ENCODE measurements at places on chromosomes 11 and 22.

GRCh38 chr11:69116671-69117070 lies 39.1 kb upstream of the SMIM38 start:
- no peak for DNase-seq

GRCh38 chr11:60985991-60986915 lies 14.8 kb downstream of the CD6 start:
- no peak for DNase-seq

- DNase-seq: no peak
Measured at GRCh38 chr11:83554876-83555275, 268.7 kb upstream of the CCDC90B start.

- DNase-seq: no peak
Measured at GRCh38 chr11:20025332-20025840, 134.9 kb downstream of the DBX1 start.

DNA sequence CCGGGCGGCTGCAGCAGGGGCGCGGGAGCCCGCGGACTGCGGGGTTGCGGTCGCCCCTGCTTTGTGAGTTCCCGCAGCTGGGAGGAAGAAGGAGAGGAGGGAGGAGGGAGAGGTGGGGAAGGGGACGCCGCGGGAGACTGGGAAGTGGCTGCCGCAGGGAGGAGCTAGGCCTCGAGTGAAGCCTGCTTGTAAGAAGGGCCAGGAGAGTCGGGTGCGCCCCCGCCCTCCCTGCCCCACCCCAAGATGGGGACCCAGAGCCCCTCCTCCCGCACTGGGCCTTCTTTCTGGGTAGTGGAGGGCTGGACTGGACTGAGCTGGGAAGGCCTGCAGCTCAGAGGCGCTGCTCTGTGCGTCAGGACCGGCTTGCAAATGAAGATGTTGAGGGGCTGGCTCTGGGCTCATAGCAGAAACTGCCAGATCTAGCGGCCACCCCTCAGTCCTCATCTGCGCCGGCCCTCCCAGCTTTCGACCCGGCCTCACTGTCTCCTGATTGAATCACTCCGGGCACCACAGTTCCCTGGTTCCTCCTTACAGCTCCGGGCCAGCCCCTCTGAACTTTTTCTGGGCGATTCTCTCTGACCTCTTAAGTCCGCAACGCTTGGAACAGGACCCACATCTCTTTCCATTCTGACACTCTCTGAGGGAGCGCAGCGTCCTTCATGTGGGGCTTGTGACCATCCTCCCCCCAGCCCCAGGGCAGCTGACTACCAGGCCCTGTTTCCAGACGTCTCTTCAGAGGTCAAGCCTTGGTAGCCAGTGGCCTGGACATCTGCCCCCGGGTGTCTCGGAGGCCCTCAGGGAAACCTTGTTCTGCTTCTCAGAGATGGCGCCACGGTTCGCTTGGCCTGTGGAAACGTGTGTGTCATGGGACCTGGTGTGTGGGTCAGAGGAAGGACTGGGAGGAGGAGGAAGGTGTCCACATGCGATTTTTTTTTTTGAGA lies 21.9 kb downstream of the SERPINH1 start:
- DNase-seq: peak; percentile 42

DNA sequence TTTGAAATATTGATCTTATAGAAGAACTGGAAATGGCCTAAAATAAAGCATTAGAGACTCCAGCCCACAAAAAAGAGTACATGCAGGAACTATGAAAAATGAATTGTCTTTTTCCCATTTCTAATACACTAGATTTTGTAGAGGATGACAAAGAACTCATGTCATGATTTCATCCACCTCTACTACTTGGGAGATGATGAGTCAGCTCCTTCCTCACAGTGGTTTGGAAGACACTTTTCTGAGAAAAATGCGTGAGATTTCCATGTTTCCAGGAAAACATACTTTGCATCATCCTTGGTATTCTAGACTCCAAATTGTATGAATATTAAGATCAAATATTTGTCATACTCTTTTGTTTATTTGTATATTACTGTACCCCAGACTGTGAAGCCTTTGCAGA lies 500.5 kb downstream of the FAM181B start:
- no peak for DNase-seq

DNA sequence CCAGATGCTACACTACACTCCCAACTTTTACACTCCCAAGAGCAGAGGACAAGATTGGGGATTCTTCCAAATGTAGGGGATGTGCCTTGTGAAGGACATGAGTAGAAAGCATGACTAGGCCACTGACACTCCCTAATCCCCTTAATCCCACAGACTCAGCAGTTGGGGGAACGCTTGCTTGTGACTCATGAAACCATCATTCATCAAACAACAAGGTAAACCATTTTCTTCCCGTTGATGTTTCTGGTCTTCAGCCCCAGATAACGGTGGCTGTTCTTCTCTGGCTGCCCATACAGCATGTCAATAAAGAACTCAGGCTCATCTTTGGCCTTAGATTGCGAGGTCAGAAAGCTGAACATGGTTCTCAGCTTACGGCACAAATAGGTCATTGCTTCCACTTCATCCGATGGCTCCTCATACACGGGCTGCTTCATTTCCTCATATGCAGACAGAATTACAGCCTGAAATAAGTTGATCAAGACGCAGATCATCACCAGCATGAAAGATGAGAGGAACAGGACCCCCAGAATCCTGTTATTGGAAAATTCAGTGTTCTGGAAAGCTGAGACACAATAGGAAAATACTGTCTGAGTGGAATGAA lies 6.4 kb upstream of the CDPF1 start:
- no peak for DNase-seq

GRCh38 chr11:1410366-1411291 lies 20.9 kb downstream of the BRSK2 start:
- no peak for DNase-seq

GRCh38 chr11:89125298-89125697 lies 52.4 kb upstream of the TYR start:
- DNase-seq: no peak

DNA sequence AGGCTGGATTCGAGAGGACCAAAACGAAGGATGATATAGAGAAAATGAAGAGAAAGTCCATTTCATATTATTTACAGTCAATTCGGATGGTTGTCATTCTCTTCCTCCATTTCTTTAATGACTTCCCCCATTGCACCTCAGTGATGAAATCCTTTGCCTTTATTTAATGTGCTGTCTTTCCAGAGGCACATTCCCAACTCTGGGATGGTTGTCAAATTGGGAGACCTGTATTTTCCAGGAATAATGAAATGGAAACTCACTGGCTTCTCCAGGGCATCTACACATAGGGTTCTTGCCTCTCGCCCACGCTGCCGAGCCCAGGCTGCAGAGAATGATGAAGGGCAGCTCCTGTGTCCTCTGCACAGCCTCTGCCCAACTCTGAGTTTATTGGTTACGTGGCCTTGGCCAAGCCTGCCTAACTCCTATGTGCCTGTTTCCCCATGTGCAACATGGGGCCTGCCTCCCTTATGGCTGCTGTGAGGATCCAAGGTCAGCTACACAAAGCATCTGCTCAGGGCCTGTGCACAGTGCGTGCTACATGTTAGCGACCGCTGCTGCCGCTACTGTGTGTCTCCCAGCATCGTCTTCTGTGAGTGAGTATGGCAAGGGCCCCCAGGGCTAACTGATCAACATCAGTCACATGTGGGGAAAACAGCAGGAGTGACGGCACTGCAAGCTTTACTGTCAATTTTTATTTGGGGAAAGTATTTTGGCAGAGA lies 81.5 kb upstream of the BID start:
- DNase-seq: no peak

- DNase-seq: peak; percentile 8
Measured at GRCh38 chr11:7672960-7673723, at the start of gene CYB5R2. Gene CYB5R2, minus strand, starts transcription at chr11:7673500. Its CDS starts 675 bp downstream, at chr11:7672825.

DNA sequence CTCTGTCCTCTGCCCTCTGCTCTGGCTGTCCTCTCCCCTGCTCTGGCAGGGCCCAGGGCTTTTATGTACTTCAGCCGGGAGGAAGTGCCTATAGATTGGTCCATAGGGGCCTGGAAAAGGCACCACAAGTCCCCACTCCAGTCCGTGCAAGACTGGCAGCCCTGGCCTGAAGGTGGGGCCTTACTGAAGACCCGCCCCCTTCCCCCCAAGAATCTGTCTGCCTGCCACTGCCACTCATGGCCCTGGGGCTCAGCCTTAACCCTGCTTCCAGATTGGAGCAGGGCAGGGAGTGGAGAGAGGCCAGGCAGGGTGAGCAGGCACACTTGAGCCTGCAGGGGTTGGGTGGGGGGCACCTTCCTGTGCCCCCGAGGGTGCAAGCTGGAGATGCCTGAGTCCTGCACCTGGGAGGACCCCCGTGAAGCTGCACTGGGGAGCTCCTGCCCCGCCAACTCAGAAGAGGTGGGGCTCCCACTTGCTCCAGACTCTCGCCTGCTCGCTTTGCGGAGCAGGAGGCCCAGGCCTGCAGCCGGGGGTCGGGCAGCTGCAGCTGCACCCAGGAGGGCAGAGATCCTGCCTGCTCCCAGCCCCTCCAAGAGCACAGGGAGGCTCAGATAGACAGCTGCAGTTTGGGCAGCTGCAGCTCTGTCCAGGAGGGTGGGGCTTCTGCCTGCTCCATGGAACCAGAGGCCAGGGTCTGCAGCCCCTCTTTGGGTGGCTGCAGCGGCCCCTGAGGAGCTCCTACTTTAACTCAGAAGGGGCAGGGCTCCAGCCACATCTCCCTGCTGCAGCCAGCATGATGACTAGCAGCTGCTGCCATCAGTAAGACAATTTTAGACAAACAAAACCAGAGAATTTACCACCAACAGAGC lies 51.0 kb upstream of the SC5D start:
- no peak for DNase-seq

DNA sequence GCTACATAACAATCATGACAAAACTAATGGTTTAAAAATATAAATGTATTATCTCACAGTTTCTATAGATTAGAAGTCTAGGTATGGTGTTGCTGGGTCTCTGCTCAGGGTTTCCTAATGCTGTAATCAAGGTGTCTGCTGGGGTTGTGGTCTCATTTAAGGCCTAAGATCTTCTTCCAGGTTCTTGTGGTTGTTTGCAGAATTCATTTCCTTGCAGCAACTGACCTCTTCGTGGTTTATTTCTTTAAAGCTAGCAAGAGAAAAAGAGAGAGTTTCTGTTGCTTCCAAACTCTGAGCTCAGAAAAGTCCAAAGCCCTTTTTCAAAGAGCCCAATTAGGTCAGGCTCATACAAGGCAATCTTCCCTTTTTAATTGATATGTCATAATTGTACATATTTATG lies 452.7 kb upstream of the CCDC179 start:
- DNase-seq: no peak

GRCh38 chr11:2190657-2191471 lies 19.2 kb upstream of the TH start:
- peak; percentile 50 for DNase-seq

DNA sequence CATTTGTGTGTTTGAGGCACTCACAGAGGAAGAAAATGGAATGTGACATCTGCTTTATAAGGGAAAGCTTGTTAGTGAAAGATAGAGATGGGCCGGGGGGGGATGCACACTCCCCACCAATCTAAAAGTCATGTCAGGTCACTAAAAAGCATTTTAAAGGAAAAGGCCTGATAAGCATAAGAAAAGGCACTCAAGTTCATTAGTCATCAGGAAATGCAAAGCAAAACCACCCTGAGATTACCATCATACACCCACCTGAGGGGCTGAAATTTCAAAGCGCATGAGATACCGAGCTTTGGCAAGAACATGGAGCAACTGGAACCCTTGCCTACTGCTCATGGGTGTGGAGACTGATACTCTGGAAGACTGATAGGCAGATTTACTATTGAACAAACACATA lies 77.9 kb upstream of the ANO1 start:
- no peak for DNase-seq

DNA sequence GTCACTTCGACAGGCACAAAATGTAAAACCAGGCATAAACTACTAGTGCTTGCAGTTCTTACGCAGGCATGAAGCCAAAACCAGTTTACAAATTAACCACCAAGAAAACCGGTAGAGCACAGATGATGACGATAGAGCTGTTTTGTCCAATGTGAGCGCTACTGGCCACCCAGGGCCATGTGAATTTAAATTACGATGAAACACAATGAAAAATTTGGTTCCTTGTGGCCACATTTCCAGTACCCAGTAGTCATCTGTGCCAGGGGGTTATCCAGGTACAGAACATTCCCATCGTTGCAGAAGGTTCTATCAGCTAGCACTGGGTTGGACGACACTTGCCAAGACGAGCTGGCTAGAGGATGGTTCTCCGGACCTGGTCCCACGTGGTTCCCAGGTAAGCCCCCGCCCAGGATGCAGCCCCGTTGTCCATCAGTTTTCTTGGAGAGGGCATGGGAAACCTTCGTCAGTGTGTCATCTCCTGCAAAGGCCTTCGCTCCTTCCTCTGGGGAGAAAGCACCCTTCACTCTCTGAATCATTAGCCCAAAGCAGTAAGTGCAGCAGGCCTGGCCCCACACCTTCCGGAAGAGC lies 1.1 kb upstream of the CD81 start:
- DNase-seq: no peak

- no peak for DNase-seq
Measured at GRCh38 chr11:108853151-108853550, 188.3 kb downstream of the DDX10 start.

- DNase-seq: no peak
Measured at GRCh38 chr11:28627690-28628255, 519.6 kb downstream of the METTL15 start.

DNA sequence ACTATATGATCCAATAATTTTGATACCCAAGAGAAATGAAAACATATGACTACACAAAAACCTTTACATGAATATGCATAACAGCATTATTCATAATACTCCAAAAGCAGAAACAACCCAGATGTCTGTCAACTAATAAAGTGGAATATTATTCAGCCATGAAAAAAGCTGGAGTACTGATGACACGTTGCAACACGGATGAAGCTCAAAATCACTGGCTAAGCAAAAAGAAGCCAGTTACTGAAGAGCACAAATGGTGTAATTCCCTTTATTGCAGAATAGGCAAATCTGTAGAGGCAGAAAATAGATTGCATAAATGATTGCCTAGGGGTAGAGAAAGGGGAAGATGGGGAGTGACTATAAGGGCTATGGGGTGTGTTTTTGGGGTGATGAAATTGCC lies 117.6 kb upstream of the FGF3 start:
- no peak for DNase-seq

GRCh38 chr22:38412435-38413084 lies 42.4 kb downstream of the KCNJ4 start:
- DNase-seq: peak; percentile 41

DNA sequence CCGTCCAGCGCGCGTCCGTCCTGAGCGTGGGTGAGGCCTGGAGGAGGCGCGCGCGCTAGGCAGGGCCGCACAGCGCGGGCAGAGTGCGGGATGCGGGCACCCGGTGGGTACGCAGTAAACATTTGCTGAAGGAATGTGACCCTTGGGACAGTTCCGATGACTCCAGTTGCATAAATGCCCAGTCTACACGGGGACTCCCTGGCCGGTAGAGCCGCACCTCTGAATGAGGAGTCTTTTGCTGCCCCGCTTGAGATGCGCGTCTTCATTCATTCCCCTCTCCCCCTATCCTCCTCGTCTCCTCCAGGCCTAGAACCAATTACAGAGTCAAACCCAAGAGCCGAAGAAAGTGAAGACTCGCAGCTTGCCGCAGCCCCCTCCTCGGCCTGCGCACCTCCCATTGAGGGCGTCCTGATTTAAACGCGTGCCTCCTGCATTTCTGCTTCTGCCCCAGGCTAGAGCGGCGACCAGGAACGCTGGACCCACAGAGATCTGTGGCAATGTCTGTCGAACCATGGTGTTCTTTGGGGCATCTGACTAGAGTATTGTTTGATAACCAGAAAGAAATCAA lies 729 bp upstream of the CHKB start:
- no peak for DNase-seq

GRCh38 chr11:62140304-62141110 lies 16.7 kb downstream of the INCENP start:
- DNase-seq: no peak
